ENCODE measurements at places on chromosomes 7 and 10. TPM values are rescaled to one million over a fixed set of nuclear protein-coding genes. Genes with fewer than 3 reads are reported as not detected.

- no peak for DNase-seq
- H3K36me3 ChIP-seq = no peaks in the 10 kb centered on the region
- H3K27ac ChIP-seq = no peak overlapping the region
- H3K4me3 ChIP-seq = no peak overlapping the region
Observed at GRCh38 chr7:2959828-2960599, 83.7 kb downstream of the CARD11 start.

DNA sequence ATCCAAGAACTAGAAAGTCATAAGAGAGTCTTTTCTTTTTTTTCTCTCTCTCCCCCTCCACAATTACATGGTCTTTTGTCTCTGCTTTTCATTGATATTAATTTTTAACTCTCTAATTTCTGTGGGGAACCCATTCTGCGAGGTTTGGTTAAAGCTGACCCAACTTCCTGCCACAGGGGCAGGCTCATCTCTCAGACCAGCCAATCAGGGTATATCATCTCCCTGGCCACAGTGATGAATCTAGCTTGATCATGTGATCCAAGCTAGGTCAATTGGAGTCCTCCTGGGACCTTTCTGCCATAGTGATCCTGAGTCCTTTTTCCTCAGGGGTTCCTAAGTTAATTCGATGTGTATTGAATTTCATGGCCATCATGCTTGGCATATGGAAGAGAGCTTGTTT is 38.0 kb upstream of the TRUB1 start:
- H3K4me3 ChIP-seq = no peak overlapping the region
- H3K4me1 ChIP-seq = no peaks in the 10 kb centered on the region

DNA sequence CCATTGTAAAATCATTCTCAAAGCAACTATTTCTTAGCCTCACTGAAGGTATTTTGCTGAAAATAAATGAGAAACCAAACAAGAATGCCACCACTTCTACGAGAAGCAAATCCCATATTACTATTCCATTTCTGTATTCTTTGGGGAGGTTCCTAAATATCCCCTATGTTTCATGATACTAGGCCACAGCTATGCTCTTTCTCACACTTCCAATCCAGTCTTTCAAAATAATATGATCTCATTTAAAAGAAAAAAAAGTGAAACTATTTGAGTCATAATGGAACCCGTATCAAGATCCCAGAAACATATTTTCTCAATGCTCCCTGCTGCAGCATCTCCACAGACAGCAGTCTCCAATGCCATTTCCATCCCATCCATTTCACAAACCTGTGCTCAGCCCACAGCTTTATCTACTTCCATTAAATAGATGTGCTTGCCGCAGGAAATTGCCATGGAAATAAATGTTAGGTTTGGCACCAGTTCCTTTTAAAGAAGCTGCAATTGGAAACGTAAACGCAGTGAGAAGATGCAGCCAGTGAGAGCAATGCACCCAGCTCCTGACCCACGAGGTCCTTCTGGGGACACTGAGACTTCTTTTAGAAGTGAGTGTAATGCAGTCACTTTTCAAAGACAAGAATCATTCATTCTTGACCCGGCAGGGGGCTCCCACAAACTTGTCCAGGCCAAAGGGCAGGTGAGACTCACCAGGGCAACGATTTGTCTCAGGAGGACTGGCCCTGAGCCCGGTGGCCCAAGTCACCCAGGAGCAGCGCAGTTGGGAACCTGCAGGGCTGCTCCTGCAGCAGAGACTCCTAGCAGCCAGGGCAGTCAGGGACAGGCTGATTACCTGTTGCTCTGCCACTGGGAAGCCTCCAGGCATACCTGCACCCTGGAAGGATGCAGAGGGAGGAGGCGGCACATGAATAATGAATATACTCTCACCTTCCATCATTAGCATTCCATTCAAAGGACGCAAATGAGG is 99.6 kb downstream of the C10orf90 start:
- peak; percentile 67 for DNase-seq
- H3K4me3 ChIP-seq = peak overlapping the region; percentile 60
- H3K36me3 ChIP-seq = no peaks in the 10 kb centered on the region
- peak overlapping the region; percentile 82 for H3K27ac ChIP-seq
- H3K4me1 ChIP-seq = peaks cover 23% of the 10 kb centered on the region

Gene CFAP69
- 6.9 TPM for total RNA-seq

Gene ZNF485
- 1.5 TPM for total RNA-seq

Gene CPXM2
- 19.8 TPM for total RNA-seq

DNA sequence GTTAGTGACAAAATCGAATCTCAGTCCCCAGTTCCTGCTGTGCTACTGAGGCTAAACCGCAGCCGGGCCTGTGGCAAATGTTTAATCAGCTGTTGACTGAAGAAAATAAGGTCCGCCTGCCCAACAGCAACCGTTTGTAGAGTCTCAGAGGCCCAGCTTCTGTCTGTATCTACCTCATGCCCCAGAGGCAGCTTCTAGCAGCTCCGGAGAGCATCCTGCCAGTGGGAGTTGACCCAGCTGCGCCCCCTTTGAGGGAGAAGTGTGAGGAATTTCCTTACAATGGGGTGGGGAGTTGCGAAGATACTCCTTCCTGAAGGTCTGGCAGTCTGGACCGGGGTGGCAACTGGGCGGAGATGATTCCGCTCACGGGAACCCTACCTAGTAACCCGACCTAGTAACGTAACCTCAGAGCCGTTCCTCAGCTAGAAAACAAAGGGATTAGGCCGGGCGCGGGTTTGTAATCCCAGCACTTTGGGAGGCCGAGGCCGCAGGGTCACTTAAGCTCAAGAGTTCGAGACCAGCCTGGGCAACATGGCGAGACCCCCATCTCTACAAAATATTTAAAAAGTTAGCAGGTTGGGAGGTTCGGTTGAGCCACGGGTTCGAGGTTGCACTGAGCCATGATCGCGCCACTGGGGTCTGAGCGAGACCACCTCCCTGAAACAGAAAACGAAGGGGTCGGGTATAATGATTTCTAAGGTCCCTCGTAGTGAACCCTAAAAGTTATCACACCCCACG is 846 bp upstream of the ZNF775 start:
- H3K27me3 ChIP-seq = no peaks in the 10 kb centered on the region
- H3K4me3 ChIP-seq = peak overlapping the region; percentile 90
- H3K36me3 ChIP-seq = 0 out of 2 replicates have a peak, but pooled peaks cover 2% of the 10 kb centered on the region
- peak overlapping the region; percentile 45 for H3K27ac ChIP-seq
- peak; percentile 70 for DNase-seq

DNA sequence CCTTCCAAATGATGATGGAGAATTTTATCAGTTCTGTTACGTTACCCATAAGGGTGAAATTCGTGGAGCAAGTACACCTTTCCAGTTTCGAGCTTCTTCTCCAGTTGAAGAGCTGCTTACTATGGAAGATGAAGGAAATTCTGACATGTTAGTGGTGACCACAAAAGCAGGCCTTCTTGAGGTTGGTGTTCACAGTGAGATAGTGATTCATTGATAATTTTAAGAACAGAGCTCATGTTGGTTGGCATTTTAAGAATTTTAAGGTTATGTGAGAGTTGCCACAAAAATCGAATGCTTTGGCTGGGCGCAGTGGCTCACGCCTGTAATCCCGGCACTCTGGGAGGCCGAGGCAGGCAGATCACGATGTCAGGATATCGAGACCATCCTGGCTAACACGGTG is 25.9 kb downstream of the TAX1BP1 start:
- H3K4me3 ChIP-seq = no peak overlapping the region
- no peak for DNase-seq
- H3K4me1 ChIP-seq = peaks cover 17% of the 10 kb centered on the region

Gene STARD3NL
- 68.1 TPM for total RNA-seq

Gene ICA1
- total RNA-seq = not detected

Gene IDI2
- total RNA-seq = not detected

Gene MBL2
- not detected for total RNA-seq

DNA sequence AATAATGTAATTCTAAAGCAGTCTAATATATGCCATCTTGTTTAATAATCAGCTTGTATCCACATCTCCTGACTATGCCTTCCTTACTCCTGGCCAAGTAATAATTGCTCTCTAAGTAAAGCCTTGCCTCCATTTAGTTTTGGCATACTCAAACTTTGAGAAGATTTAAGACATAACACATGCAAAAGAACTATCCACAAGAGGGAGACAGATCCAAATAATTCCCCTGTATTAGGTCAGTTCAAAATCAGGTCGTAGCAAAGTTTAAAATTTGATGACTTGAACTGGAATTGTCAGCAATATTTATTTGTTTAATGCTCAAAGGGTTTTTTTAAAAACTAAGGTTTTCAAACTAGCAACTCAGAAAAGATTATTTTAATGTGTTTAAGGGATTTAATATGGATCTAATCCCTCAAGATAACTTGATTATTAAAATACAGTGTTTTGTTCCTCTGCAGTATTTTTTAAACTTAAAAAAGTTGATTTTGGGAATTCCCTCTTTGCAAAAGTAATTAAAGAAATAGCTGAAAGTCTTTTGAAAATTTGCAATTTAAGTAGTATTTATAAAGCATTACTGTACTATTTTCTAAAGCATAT is 95.3 kb downstream of the HDAC9 start:
- peak overlapping the region; percentile 71 for H3K4me3 ChIP-seq
- H3K27ac ChIP-seq = peak overlapping the region; percentile 28
- no peaks in the 10 kb centered on the region for H3K36me3 ChIP-seq
- peak; percentile 74 for DNase-seq

GRCh38 chr10:69334302-69335062 is 56.2 kb downstream of the HK1 start:
- no peaks in the 10 kb centered on the region for H3K27me3 ChIP-seq
- H3K4me1 ChIP-seq = peaks cover 40% of the 10 kb centered on the region
- H3K27ac ChIP-seq = no peak overlapping the region
- H3K36me3 ChIP-seq = no peaks in the 10 kb centered on the region
- no peak overlapping the region for H3K4me3 ChIP-seq

Gene PCLO
- total RNA-seq = not detected

Gene IGFBP1
- 1.3 TPM for total RNA-seq

Gene ERVW-1
- not detected for total RNA-seq

DNA sequence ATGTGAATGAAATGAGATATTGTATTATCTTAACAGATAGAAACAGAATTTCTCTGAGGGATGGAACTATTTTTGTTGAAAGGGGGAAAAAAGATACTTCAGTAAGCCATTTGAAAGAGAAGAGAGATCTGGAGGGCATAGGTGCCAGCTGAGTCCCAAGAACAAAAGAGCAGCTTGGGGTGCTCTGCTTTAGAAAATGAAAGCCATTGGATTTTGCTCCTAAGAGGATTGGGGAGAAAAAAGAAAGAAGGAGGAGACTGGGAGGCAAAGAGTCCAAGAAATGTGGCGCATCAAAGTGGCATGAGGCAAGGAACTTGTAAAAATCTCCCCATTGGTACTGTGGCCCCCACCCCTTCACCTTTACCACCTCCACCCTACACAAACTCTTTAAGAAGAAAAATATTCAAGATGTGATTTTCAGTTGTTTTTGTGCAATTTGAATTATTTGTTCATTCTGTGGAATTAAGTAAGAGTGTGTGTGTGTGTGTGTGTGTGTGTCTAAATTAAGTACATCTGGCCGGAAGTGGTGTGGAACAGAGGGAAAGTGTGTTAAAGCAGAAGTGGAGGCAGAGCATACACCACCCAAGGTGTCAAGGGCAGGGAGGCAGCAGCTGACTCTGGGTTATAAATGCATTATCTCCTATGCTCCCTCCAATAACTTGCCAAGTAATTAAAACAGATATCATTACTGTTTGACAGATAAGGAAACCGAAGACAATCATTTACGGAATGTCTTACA is 9.9 kb upstream of the GNAI1 start:
- H3K27me3 ChIP-seq = no peaks in the 10 kb centered on the region
- DNase-seq = no peak
- H3K36me3 ChIP-seq = no peaks in the 10 kb centered on the region

Gene TMEM139
- not detected for total RNA-seq

- peaks cover 18% of the 10 kb centered on the region for H3K4me1 ChIP-seq
- H3K27me3 ChIP-seq = no peaks in the 10 kb centered on the region
- H3K36me3 ChIP-seq = no peaks in the 10 kb centered on the region
- H3K4me3 ChIP-seq = no peak overlapping the region
- no peak for DNase-seq
- H3K27ac ChIP-seq = no peak overlapping the region
Observed at GRCh38 chr7:84113906-84114850, 80.4 kb downstream of the SEMA3A start.

Gene CDNF
- total RNA-seq = 0.32 TPM

- H3K4me3 ChIP-seq = no peak overlapping the region
- H3K36me3 ChIP-seq = no peaks in the 10 kb centered on the region
- no peak overlapping the region for H3K27ac ChIP-seq
- no peaks in the 10 kb centered on the region for H3K27me3 ChIP-seq
- DNase-seq = no peak
Observed at GRCh38 chr7:122488241-122488640, 183.7 kb upstream of the FEZF1 start.

DNA sequence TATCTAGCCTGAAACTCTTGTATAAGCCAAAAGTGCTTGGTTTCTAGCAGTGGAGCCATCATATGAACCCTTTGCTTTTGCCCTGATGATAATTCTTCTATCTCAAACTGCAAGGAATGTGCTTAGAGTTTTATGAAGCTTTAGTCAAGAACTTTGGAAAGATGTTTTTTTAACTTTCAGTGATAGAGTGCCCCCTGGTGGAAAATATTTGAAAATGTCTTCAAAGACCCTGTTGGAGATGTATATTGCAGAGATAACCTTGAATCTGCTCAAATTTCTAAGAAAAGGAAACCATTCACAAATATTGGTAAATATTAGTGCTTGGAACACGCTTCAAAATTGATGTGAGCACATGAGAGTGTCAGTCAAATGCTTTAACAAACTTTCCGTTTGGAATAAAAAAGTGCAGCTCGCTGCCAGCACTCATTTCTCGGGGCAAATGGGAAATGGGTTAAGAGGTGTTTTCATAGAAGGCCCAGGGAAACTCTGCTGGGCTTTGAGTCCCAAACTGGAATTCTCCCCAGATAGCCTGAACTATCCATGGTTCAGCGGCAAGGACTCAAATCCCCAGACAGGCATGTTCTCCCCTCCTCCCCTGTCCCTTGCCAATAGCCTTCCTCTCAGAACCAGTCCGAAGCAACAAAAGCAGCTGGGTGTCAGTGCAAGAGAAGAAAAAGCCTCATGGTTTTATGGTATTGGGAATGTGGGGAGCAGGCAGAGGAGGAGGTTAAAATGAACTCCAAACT is 129.3 kb downstream of the MYOF start:
- DNase-seq = peak; percentile 56
- peaks cover 95% of the 10 kb centered on the region for H3K36me3 ChIP-seq
- H3K4me3 ChIP-seq = no peak overlapping the region
- H3K4me1 ChIP-seq = no peaks in the 10 kb centered on the region

Gene FZD8
- total RNA-seq = 25.5 TPM

DNA sequence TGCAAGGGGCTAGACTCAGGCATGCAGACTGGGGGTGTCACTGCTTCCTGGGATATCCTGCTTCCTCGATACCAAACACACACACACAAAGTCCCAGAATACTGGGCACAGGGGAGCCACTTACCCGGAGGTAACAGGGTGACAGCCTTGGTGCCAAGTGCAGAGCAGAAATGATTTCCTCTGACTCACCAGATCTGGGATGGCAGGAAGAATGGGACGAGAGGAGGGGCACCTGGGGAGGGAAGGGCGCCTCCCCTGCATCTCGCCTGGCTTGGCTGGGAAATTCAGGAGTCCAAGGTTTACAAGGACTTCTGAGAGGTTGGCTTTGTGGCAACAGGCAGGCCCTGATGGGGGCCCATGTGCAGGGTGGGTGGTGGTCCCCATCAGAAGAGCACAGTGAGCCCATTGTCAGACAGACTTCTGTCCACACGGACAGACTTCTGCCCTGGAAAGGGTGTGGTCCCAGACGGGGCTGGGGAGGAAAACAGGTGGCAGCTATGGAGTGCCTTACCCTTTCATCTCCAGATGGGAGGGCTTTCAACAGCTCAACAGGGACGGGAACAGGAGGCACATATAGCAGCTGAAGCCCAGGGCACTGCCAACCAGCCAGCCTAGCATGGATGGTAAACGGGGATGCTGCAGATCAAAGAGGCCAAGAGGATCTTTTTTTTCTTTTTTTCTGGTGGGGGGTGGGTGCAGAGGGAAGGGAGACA is 9.7 kb upstream of the CCL24 start:
- no peak overlapping the region for H3K4me3 ChIP-seq
- no peak for DNase-seq
- H3K36me3 ChIP-seq = no peaks in the 10 kb centered on the region
- peaks cover 4% of the 10 kb centered on the region for H3K27me3 ChIP-seq
- H3K27ac ChIP-seq = no peak overlapping the region

Measured in GM23248 (cell line).